ENCODE measurements at places on chromosomes 4 and X.

DNA sequence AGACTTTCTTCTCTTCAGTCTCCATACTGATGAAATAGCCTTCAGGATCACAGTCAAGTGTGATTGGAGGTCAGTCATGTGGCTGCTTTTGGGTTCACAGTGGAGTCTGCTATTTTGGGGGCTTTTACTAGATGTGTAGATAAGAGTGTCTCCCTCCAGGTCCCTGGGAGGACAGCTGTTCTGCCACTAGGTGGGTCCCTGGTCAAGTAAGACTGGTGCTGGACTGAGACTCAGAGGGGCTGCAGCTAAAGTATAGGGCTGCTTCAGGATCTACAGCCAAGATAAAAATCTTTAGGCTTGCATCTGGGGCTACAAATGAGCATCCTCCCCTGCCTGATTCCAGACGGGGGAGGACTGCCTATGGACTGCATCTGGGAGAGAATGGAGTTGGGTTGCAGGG, 200.7 kb upstream of the ANKRD50 start:
- DNase-seq, result no peak

- DNase-seq, result peak; percentile 19
These were observed 753.3 kb downstream of the ADGRL3 start for GRCh38 chr4:61953386-61953785.

GRCh38 chrX:84216406-84216805, 28.4 kb upstream of the RPS6KA6 start:
- DNase-seq, result no peak

DNA sequence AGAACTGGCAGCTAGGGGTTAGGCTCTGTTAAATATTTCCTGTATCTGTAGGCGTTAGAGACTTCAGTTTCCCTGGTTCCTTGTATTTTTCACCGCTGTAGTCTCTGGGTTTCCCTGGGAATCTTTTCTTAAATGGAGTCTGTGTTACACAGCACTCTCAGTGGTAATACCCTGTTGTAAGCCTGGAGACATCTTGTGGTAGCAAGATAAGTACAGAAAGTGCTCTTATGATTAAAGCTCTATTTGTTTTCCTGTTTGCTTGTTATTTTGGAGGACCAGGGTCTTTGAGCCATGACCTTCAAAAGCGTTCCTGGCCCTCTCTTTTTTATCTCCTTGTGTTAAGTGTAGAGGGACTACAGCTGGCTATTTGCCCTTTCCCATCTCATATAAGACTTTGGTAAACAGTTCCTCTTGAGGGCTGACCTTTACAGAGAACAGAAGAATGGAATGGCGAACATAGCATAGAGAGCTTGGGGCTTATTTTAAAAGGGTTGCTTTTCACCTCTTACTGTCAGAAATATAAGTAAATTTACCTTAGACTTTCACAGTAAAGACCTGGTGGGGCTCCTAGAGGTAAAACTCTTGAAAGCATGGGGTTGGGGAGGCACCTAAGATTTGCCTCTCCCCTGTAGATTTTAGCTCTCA, 782.5 kb downstream of the FAT4 start:
- no peak for DNase-seq

DNA sequence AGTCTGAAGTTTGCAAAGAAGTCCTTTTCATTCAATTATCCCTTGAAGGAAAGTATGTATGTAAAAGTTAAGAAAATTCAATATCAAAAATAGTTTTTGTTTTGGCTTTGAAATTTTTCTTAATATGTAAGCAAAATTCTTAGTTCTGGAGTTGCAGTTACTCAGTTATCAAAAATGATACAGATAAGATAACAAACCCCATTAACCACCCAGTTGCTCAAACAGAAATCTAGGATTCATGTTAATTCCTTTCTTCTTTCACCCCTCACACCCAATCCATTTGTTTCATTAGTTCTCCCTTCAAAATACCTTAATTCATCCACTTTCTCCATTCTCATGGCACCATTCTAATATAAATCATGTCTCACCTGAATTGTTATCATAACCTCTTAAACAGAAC, 40.5 kb upstream of the JADE1 start:
- no peak for DNase-seq

GRCh38 chr4:172838111-172838510, 330.5 kb upstream of the GALNT7 start:
- no peak for DNase-seq

DNA sequence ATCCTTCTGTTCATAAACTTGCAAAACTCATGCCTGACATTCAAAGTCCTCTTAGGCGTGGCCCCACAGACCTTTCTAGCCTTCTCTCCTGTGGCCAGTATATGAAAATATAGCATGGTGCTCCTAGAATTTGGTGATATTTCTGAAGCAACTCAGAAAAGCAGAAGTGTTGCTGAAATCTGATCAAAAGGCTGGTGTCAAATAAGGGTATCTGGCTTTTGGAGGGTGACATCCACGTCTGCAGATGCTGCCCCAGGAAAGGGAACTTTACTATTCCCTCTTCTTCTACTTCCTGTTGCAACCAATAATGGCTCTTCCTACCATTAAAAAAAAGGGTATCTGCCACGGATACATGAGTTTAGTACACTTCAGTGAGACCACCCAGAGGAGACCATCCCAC, 83.9 kb upstream of the RPS6KA3 start:
- DNase-seq, result no peak

DNA sequence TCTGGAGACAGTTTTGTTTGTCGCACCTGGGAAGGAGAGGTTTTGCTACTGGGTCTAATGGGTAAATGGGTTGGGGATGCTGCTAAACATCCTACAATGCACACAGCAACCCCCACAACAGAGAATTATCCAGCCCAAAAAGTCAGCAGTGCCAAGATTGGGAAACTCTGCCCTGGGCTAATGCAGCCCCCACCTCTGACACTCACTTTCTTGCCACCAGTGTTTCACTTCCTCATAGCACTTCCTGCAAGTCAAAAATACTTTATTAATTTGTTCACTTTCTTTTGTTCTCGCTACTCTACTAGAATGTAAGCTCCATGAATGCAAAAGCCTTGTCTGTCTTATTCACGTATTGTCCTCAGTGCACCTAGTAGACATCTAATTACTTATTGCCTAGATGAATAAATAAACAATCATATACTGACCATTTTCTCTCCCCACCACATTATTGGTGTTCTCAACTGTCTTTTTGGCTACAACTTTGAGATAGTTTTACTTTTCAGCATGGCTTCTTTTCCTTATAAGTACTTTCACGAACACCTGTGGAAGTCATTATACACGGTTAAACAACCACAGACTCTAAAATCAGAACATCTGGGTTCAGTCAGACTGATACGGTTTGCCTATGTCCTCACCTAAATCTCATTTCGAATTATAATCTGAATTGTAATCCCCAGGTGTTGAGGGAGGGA, 82.0 kb upstream of the PITX2 start:
- no peak for DNase-seq

- DNase-seq, result no peak
These were observed 246.3 kb downstream of the PPP3CA start for GRCh38 chr4:101101072-101101471.

GRCh38 chrX:108117988-108118387, 26.4 kb downstream of the ATG4A start:
- DNase-seq, result no peak

GRCh38 chr4:140426610-140427105, 790 bp downstream of the CLGN start:
- DNase-seq, result no peak

GRCh38 chrX:82092307-82092706, 890.4 kb downstream of the SH3BGRL start:
- DNase-seq, result no peak

DNA sequence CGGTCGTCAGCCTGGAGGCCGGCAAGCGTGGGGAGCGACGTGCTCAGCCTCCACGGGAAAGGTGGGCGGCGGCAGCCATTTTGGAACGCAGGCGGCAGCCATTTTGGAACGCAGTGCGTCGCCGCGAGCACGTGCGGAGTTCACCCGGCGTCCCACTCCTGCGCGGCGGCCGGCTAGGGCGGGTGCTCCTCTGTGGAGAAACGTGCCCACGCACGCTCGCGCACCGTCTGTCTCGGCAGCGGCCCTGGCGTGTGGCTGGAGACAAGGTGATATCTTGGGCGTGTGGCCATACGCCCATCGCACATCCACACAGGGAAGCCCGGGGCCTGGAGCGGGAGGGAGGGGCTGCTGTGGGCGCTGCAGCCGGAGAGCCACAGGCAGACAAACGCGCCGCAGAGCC, 21.1 kb downstream of the CPLX1 start:
- no peak for DNase-seq

DNA sequence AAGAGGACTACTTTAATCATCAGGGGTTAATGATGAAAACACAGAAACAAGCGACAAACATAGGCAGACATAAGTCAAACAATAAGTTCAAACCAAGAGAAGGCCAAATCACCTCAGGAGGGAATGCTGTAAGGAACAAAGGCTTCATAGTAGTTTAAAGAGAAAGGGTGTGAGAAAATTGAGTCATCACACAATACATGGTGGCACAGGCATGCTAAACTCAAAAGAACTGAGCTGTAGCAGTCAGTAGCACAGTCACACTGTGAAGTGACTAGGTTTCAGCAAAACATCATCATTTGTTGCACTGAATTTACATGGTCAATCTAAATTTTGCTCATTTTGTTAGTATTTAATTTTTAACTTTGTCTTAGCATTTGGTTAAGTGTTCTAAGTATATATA, 24.2 kb downstream of the SMC1A start:
- peak; percentile 33 for DNase-seq

GRCh38 chr4:22881411-22881810, 188.7 kb downstream of the GBA3 start:
- no peak for DNase-seq

Data from astrocyte of the hippocampus (primary cell).